ENCODE measurements at places on chromosomes 11 and 22. TPM values are rescaled to one million over a fixed set of nuclear protein-coding genes. Genes with fewer than 3 reads are reported as not detected.

MYBPC3 gene
- 0.16 TPM for total RNA-seq

GALNT18 gene
- total RNA-seq: not detected

PHF5A gene
- total RNA-seq: 36.1 TPM

CLMP gene
- 0.43 TPM for total RNA-seq

MMP13 gene
- total RNA-seq: not detected

PICK1 gene
- 11.8 TPM for total RNA-seq

SYT13 gene
- not detected for total RNA-seq
